ENCODE measurements at places on chromosomes 4 and X.
A peak's percentile ranks its signal among the peaks of the same experiment; 100 is the strongest.

DNA sequence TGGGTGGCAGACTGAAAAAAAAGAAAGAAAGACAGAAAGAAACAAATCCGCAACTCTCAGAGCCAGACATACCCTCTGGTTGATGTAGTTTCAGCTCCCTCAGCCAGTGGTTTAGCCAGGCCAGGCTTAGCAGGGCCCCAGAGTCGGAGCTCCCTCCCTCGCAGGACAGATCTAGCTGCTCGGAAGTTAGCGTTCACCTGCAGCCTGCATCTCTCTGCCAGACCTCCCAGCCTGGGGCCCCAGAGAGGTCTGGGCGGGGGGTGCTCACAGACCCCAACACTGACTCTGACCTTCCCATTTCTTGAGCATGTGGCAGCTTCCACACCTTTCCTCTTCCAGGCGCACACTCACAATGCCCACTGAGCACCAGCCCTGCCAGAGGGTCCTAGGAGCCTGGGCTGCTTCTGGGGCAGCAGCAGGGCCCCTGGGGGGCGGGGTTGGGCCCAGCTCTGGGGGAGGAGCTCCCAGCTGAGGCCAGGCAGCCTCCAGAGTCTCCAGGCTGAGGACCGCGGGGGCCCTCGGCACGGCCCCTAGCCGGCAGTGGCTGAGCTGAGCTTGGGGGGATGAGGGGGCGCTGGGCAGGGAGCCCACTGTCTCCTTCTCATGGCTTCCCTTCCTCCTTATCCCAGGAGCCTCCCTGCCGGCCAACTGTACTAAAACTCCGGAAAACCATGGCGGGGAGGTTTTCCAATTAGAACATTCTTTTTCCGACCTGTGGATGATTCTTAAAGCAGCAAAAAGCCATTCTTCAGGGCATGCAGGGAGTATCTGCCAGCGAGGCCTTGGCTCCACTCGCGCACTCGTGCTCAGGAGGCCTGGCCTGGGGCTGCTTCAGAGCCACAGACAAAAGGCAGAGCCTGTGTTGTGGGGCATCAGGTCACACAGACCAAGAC is 4.6 kb upstream of the ZNF185 start:
- no peak for DNase-seq

- DNase-seq: peak; percentile 83
Measured at GRCh38 chr4:1171311-1172227, 814 bp downstream of the SPON2 start.

DNA sequence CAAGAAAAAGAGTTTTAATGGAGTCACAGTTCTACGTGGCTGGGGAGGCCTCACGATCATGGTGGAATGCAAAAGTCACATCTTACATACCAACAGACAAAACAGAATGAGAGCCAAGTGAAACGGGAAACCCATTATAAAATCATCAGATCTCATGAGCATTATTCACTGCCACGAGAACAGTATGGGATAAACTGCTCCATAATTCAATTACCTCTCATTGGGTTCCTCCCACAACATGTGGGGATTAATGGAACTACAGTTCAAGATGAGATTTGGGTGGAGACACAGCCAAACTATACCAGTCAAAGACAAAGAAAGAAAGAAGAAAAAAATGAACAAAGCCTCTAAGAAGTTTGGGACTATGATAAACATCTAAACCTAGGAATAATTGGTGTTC is 158.9 kb downstream of the GC start:
- DNase-seq: no peak

DNA sequence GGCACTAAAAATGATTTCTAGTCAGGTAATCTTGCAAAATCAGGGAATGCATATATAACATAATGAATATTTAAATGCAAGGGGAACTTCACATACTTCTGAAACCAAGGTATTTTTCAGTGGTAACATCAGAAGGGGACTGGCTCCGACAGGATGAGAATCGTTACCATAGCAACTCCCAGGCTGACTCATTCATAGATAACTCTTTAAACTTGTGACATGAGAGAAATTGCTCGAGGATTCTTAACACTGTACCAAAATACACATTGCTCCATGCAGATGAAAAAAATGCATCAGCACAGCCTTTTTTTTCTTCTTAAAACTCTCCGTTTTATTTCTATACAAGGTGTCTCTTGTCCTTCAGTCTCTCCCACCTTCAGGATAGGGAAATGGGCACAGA is 114.3 kb downstream of the GABRB1 start:
- no peak for DNase-seq

DNA sequence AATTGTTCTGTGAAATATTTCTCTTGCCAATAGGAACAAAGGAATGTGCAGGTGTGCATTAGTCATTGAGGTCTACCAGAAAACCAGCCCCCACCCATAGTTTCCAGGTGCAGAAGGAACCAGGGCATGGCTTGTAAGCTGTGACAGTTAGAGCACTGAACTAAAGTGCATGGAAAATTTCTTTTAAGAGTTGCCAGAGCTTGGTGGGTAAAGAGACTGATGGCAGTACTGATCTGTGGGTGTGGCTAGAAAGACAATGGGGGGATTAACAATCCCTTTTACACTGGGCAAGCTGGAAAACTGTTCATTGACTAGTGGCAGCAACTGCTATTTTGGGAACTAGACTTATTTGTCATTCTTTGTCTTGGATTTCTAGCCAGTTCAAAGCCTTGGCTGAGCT is 326.9 kb downstream of the PCDH19 start:
- DNase-seq: no peak

- no peak for DNase-seq
Measured at GRCh38 chr4:10605746-10606482, 78.7 kb downstream of the CLNK start.

DNA sequence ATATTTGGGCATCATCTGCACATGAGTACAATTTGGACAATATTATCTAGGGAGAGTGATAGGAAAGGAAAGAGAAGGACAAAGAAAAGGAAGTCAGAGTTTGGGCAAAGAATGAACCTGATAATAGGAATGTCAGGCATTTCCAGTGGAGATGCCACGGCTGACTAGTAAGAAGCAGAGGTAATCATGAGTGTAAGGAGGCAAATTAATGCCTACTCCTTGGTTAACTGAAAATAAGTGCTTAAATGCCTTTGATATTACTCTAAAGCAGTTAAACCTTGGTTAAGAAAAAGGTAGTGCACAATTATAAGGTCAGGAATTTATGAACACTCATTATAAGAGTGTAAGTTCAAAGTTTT is 99.2 kb upstream of the DDIT4L start:
- DNase-seq: no peak

GRCh38 chr4:147482281-147482680 is 1.4 kb downstream of the EDNRA start:
- no peak for DNase-seq
